ENCODE measurements at places on chromosomes 3 and 15.

DNA sequence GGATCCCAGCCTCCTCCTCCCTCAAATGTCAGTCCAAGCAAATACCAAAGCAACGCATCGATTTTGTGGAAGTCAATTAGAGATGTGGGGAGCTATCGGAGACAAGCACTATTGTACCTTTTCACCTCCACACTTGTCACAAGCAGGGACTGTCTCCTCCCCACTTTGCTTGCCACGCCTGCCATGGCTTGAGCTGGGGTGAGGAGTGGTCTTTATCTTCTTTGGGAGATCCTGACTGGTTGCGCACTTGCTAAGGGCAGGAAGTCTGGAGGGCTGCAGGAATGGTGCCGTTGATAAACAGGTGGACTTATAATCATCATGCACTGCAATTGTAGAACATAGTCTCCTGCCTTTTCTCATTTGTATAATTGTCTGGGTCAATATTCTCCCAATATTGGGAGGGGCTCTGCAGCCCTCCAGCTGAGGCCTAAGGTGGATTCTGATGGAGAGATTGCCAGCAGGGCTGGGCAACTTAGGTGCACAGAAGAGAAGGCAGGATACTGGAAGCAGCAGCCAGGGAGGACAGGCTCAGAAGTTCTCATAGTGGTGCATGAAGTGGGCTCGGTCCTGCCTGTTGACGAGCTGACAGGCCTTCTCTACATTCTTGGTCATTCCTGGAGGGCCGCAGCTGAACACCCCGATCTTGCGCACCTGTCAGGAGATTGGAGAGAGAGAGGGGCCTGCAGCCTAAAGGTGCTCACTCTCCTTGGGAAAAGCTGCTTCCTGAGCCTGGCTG, 20.2 kb downstream of the DUOX2 start:
- no peak for DNase-seq

- no peak for DNase-seq
Observed at GRCh38 chr3:110654843-110655502, 416.6 kb upstream of the NECTIN3 start.

DNA sequence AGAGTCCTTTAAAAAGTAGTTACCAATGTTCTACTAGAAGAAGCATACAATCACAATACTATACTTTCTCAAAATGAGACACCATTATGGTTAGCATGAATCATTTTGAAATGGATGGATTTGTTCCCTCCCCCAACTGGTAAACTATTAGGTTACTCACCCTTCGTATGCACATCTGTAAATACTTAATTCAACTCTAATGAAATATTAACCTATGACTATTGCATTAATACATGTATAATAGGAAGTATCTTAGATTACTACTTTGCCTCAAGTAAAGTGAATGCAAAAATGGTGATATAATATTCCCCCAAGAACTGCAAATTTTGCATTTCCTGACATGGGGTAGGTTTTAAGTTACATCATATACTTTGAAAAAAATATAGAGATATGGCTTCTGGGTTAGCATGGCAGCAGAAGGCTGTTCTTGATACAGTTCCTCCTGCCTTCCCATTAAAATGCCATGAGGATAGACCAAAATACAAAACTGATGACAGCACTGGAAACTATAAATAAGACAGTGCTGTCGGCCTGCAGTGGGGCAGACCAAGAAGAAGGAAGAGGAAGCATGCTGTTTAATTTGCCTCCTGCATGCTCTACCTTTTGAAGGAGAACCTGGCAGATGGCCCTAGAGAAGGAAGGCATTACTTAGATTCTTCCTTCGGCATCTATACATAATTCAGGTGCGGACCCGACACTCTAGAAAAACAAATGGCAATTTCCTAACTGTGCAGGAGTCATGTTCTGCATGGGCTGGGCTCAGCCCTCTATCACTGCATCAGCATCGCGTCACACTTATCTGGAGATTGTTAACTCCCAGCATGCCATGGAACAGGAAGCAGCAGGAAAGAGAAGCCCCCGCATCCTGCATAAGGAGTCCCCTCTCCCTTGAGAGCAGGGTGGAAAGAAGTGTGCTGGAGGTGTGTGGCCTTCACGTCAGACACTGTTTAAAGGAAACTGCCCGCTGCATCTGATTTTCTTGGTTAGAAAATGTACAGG, 41.8 kb upstream of the NEO1 start:
- no peak for DNase-seq

GRCh38 chr15:100516643-100517512, 11.9 kb downstream of the CERS3 start:
- no peak for DNase-seq

- no peak for DNase-seq
Observed at GRCh38 chr3:120454076-120454689, 3.4 kb upstream of the FSTL1 start.

Measured in midbrain (tissue), 1 donor.